RPMI7951 (cell line): ENCODE measurements at places on chromosomes 2 and 18. TPM values are rescaled to one million over a fixed set of nuclear protein-coding genes. Genes with fewer than 3 reads are reported as not detected.

- DNase-seq, result peak; percentile 3
Measured at GRCh38 chr2:214836568-214836967, 27.1 kb upstream of the BARD1 start.

DNA sequence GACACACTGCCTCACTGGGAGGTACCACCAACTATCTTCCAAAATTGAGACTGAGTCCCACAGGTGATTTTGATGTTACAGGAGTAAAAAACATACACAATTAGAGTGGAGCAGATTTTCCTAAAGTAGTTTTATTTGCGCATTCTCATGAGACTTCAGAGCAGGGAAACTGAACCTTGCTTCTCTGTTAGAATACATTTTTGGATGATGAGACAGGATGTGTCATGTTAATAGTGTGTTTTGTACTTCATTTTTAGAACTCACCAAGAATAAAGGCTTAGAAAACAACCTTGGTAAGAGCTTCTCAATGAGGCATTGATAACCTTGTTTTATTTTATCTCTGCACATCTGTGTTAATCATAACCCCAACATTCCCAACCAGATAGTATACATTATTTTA lies 310.2 kb upstream of the GALNT5 start:
- DNase-seq, result no peak

DNA sequence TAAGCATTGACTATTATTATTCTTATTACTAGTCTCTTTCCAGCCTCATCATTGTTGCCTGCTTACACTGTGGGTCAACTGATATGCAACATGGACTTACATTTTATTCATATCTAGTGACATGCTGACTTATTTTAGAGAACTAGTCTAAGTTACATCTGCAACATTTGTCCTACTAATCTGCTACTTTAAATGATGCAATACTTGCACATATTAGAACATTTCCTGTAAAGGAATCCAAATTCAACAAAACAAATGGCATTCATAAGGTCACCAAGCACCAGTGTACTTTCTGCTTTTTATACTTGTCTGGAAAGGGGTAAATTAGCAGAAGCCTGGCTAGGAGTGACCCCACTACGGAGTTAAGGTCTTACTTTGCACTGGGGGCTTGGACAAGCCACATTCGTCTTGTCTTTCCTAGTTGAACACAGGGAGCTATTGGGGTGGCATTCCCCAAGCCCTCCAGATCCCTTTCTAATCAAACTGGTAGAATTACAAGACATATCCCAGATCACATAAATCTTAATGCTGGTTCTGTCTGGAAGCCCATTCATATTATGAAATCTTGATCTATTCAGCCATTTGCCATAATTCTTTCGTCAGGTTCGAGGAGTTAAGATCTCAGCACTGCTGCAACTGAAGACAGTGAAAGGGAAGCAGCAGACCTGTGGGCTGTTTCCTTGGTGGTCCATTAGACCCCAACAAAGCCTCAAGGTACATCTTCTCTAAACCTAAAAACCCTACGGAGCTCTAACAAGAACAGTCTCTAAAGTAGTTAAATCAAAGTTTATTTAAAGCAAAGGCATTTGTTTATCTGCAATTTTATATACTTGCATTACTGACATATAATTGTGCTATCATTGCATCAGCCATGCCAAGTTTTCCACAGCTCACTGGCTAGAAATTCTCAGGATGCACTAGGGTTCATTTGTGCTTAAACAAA lies 49.9 kb upstream of the RTN4 start:
- no peak for DNase-seq

- DNase-seq, result peak; percentile 88
Measured at GRCh38 chr2:158936978-158937377, 31.5 kb upstream of the TANC1 start.

GRCh38 chr2:198309673-198310280 lies 505.4 kb downstream of the PLCL1 start:
- DNase-seq, result peak; percentile 49

DNA sequence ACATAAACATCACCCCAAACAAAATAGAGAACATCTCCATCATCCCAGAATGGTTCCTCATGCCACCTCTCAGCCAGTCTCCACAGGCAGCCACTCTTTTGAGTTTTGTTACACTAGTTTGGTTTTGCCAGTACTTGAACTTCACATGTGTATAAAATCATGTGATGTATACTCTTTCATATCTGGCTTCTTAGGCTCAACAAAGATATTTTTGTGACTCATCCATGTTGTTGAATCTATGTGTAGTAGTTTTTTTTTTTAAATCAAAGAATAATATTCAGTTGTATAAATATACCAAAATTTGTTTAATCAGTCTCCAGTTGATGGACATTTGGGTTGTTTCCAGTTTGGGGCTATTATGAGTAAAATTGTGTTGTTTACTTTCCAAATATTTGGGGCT lies 75.9 kb downstream of the PMS1 start:
- no peak for DNase-seq

GRCh38 chr2:126381091-126381490 lies 274.9 kb upstream of the GYPC start:
- no peak for DNase-seq

DNA sequence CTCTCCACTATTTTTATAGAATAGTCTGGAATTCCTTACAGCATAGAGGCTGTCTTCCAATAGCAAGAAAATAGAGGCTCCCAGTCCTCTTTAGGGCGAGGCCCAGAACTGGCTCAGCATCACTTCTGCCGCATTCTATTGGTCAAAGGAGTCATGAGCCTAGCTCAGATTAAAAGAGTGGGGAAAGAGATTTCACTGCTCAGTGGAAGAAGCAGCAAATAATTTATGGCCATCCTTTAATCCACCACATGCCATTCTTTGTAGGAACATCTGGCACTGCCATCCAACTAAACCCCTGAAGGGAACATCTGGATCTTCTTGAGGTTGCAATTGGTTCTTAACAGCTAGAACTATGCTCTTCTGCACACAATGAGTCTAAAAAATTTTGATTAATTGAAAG lies 43.4 kb upstream of the NEUROD1 start:
- no peak for DNase-seq

- peak; percentile 34 for DNase-seq
Measured at GRCh38 chr2:161586517-161587167, 37.6 kb upstream of the SLC4A10 start.

GRCh38 chr2:180597179-180597578 lies 383.2 kb upstream of the UBE2E3 start:
- no peak for DNase-seq

- DNase-seq, result no peak
Measured at GRCh38 chr18:32366586-32367538, 103.8 kb downstream of the GAREM1 start.

GRCh38 chr2:42957109-42957860 lies 164.9 kb upstream of the HAAO start:
- peak; percentile 72 for DNase-seq

DNA sequence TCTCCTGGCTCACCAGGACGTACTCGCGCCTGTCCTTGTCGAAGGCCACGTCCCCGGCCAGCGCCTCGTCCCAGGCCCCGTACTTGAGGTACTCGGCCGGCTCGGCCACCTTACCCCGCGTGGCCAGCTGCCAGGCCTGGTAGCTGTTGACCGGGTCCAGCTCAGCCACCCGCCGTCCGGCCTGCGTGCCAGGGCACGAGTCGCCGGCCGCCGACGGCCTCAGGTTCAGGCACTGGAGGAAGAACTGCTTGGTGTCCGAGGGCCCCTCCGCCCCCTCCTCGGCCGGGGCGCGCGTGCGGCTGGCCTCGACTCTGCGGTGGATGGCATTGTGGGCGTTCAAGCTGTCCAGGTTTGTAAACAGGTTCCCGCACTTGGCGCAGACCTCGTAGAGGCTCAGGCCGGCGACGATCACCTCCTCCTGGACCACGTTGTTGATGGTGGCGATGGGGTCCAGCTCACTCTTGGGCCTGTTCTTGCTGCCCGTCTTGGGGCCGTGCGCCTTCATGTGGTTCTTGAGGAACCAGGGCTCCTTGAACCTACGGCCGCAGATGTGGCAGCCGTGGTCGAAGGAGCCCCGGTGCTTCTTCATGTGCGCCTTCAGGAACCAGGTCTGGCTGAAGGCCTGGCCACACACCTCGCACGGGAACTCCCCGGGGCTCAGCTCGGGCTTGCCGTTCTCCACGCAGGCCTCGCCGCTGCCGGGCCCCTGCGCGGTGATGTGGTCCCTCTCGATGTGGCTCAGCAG lies 53.2 kb downstream of the ZNF516 start:
- no peak for DNase-seq

GRCh38 chr2:3399829-3400228 lies 20.3 kb downstream of the TRAPPC12 start:
- no peak for DNase-seq

DNA sequence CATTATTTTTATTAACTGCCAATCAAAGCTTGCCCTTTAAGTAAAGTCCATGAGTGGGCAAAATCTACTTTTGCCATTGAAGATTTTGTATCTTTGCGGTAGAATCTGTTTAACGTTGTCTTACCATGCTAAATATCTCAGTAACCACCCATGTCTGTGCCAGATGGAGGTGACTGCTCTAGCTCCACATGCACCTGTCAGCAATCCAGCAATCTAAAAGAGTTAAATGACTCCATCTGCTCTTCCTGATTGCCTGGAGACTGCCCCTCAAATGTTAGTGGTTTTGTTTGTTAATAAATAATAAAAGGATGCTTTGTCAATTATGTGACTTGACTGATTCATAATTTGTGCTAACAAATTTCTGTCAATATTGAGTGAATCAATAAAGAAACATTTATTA lies 141.7 kb downstream of the RBM43 start:
- DNase-seq, result no peak

DNA sequence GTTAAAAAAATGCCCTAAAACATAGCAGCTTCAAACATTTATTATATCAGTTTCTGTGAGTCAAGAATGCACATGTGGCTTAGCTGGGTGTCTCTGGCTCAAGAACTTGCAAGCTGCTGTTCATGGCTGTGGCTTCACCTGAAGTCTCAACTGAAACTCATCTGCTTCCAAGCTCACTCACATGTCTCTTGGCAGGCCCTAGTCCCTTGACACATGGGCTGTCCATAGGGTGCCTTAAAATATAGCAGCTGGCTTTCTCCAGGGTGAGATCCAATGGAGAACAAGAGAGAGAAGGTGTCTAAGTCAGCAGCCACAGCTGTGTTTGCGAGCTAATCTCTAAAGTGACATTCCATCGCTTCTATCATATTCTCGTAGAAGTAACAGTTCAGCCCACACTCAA lies 152.8 kb downstream of the DSEL start:
- no peak for DNase-seq

DNA sequence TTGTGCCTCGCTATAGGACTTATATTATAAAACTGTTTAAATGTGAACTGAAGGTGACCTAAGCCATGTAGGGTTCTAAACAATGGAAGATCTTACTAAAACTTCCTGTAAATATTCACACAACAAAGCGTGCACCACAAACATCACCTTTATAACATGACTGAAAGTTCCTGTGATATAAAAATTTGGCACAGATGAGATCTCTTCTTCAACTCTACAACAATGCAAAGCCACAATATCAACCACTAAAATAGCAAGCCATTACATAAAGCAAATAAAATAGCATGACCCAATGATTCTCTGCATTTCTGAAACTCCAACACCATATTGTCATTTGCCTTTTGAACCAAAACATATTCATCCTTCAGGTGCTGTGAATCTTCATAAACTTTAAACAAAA lies 3.5 kb downstream of the YES1 start:
- DNase-seq, result no peak

DNA sequence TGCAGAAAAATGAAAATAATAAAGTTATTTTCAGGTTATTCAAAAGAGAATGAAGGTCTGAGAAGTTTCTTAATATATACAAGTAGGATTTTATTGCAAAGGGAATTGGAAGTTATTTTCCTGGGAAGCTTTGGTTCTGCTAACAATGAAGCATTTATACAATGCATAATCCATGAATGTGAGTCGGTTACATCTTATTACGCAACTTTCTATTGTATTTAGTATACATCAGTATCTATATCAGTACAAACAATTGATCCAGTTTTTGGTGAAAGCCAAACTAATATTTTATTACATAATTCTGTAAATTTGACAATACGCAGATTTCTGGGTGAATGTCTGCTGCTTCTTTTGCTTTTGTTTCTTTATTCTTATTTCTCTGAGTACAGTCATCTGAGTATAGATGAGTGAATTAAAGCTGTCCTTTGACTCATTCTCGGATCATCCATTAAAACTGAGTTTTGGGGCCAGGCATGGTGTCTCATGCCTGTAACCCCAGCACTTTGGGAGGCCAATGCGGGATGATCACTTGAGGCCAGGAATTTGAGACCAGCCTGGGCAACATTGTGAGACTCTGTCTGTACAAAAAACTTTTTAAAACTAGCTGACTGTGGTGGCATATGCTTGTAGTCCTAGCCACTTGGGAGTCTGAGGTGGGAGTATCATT lies 108.5 kb downstream of the SOCS6 start:
- peak; percentile 36 for DNase-seq

GRCh38 chr2:97747285-97747684 lies 33.9 kb downstream of the ZAP70 start:
- DNase-seq, result no peak

The ACMSD gene
- total RNA-seq, result not detected in 2 replicates

The GREB1 gene
- total RNA-seq, result 0.78 and 0.84 TPM in 2 replicates

The HOXD3 gene
- total RNA-seq, result 1.6 and 2.1 TPM in 2 replicates

The B4GALT6 gene
- 2.4 and 2.8 TPM in 2 replicates for total RNA-seq

The MOGAT1 gene
- 0.24 and 0.29 TPM in 2 replicates for total RNA-seq

The NAT8 gene
- total RNA-seq, result not detected in 2 replicates

The PMAIP1 gene
- 43.7 and 50.3 TPM in 2 replicates for total RNA-seq
